ENCODE measurements at places on chromosomes 11 and 22. TPM values are rescaled to one million over a fixed set of nuclear protein-coding genes. Genes with fewer than 3 reads are reported as not detected.

Gene NXPE4
- total RNA-seq = not detected

Gene TBX10
- not detected for total RNA-seq

Gene MPPED2
- total RNA-seq = not detected

Gene AHNAK
- 184 TPM for total RNA-seq

Gene UEVLD
- 27.9 TPM for total RNA-seq

Gene KREMEN1
- 6.2 TPM for total RNA-seq

Gene TRIM64C
- total RNA-seq = not detected

Gene TXNRD2
- 24.9 TPM for total RNA-seq

Gene GAB4
- not detected for total RNA-seq

Data from RPMI7951 (cell line).